NCI-H1105 (cell line): ENCODE measurements at places on chromosomes 4 and X.

- DNase-seq: no peak
Observed at GRCh38 chrX:106247162-106247561, 79.1 kb downstream of the PWWP3B start.

- no peak for DNase-seq
Observed at GRCh38 chr4:87717276-87718031, 67.4 kb downstream of the DMP1 start.

DNA sequence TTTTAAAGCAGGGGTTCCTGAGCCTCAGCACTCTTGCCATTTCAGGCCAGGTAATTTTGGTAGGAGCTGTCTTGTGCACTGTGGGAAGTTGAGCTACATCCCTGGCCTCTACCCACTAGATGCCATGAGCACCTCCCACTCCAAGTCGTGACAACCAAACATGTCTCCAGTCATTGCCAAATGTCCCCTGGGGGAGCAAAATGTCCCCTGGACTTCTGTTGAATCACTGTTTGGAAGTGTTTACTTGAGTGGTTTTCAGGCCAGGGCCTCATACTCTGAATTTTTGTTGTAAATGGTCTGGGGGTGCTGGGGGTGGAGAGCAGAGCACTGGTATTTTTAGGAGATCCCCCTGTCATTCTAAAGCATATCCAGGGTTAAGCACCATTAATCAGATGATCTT lies 3.2 kb downstream of the PDK3 start:
- DNase-seq: no peak

- no peak for DNase-seq
Observed at GRCh38 chr4:38133711-38134480, 173.7 kb downstream of the PTTG2 start.

GRCh38 chrX:121456315-121456714 lies 408.9 kb downstream of the GLUD2 start:
- no peak for DNase-seq

- peak; percentile 32 for DNase-seq
Observed at GRCh38 chrX:56564164-56564885, 898 bp downstream of the UBQLN2 start.

DNA sequence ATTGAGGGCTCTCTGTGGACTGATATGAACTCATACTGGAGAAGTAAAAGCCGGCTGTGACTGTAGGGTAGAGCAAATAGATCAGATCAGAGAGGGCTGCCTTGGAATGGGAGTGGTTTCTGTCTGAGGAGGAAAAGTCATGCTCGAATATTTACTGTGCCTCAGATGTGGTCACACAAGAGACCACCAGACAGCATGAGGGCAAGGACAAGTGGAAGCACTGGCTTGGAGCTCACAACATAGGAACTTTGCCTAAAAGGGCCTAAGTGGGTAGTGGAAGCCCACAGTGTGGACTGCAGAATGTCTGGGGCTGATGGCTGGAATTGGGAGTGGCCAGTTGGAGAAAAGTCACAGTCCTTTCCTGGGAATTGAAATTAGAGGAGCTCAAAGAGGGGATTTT lies 19.8 kb downstream of the GLRB start:
- DNase-seq: no peak

DNA sequence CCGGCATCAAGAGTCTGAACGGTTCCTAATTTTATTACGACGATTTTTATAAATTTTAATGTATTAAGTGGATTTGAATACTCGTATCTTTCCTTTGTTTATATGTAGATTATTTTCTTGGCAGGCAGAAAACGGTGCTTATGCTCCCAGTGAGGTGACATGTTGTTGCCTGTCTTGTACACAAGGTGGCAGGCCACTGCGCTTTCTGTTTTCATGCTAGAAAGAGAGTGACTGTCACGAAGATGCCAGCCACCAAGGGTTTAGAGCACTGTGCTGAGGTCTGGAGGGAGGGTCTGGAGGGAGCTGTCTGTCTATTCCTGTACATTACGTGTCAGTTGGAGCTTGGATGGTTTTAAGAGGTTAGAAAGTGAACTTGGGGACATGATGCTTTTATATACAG lies 87.7 kb downstream of the SHROOM2 start:
- peak; percentile 17 for DNase-seq
